ENCODE measurements at places on chromosomes 6 and 20.
A peak's percentile ranks its signal among the peaks of the same experiment; 100 is the strongest.

DNA sequence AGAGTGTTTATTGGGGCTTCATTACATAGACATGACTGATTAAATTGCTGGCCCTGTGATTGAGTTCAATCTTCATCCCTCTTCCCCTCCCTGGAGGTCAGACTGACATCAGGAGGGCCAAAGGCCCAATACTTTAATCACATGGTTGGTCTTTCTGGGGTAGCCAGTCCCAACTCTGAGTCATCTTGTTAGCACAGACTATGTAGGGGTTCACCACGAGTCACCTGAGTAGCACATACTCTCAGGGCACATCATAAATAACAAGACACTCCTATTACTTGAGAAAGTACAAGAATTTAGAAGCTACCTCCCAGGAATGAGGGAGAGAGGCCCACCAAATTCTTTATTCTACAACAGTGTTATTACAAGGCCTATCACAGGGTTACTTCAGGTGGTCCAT lies 11.3 kb downstream of the GINS1 start:
- peak; percentile 50 for DNase-seq

- no peak for DNase-seq
Measured at GRCh38 chr20:25070821-25071473, 11.0 kb downstream of the VSX1 start.

DNA sequence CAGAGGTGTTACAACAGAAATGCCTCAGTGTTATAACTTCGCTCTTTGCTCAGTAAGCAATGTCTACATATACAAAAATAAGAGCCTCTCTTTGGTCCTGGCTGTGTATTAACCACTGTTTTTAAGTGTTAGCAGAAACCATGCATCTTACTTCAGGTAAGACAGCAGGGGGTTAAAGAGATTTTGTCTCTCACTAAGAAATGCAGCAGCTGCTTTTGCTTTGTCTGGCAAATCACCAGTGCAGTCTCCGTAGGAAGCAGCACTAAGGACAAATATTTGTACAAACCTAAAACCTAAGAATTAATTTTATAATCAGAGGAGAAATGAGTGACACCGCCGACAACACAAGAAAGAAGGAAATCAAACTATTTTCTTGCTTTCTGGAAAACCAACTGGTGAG lies 758 bp downstream of the SMIM28 start:
- peak; percentile 8 for DNase-seq

GRCh38 chr6:106569428-106569827 lies 59.9 kb downstream of the RTN4IP1 start:
- DNase-seq, result no peak

GRCh38 chr6:39794231-39794630 lies 2.1 kb downstream of the DAAM2 start:
- no peak for DNase-seq

GRCh38 chr6:104123227-104123626 lies 736.5 kb downstream of the HACE1 start:
- no peak for DNase-seq

- DNase-seq, result peak; percentile 10
Measured at GRCh38 chr20:61120595-61121515, 131.2 kb upstream of the CDH4 start.

All from PC-9 (cell line).